ENCODE measurements at places on chromosomes 16 and 17.
A peak's percentile ranks its signal among the peaks of the same experiment; 100 is the strongest.

DNA sequence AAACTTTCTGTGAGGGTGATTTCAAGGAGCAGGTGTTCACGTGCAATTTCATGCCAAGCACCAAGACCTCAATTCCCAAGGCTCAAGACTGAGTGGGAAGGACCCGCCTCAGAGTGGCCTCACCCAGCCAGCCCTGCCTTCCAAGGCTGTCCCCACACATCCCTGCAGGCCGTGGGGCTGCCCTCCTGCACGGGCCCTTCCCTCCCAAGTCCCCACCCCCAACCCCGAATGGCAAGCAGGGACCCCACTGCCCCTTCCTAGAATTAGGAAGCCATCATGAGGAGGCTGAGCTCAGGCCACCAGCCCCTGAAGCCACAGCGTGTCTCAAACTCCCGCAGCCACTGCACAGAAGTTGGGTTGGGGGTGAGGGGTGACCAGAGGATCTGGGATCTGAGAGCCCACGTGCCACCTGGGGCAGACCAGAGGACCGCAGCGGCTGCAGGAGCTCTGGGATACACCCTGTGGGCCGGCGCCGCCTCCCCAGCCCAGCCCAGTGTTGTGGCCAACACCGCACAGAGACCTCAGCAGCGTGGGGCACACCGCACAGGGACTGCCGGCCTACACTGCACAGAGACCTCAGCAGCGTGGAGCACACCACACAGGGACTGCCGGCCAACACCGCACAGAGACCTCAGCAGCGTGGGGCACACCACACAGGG lies 20.7 kb downstream of the GNPTG start:
- DNase-seq = no peak

GRCh38 chr16:77739559-77739892 lies 17.2 kb downstream of the NUDT7 start:
- no peak for DNase-seq

- no peak for DNase-seq
Observed at GRCh38 chr17:39009581-39010001, 42.4 kb upstream of the FBXO47 start.

DNA sequence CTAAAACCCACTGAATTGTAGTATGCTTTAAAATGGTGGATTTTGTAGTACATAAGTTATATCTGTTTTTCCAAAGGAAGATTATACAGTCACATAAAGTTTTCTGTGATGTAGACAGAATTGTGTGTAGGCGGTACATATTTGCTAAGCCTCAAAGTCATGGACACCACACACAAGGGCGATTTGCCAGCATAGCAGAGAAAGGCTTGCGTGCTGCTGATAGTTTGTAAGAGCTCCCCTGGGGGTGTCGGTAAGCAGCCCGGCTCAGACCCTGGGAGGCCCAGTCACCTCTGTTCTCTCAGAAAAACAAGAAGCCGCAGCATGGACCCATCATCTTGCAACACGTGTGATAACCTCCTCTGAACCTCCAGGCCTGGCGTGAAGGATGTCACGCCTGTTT lies 38.3 kb upstream of the AKTIP start:
- no peak for DNase-seq

- DNase-seq = no peak
Observed at GRCh38 chr17:47704116-47704515, 10.2 kb downstream of the TBKBP1 start.

- no peak for DNase-seq
Observed at GRCh38 chr17:72797142-72797541, 295.3 kb downstream of the SLC39A11 start.

DNA sequence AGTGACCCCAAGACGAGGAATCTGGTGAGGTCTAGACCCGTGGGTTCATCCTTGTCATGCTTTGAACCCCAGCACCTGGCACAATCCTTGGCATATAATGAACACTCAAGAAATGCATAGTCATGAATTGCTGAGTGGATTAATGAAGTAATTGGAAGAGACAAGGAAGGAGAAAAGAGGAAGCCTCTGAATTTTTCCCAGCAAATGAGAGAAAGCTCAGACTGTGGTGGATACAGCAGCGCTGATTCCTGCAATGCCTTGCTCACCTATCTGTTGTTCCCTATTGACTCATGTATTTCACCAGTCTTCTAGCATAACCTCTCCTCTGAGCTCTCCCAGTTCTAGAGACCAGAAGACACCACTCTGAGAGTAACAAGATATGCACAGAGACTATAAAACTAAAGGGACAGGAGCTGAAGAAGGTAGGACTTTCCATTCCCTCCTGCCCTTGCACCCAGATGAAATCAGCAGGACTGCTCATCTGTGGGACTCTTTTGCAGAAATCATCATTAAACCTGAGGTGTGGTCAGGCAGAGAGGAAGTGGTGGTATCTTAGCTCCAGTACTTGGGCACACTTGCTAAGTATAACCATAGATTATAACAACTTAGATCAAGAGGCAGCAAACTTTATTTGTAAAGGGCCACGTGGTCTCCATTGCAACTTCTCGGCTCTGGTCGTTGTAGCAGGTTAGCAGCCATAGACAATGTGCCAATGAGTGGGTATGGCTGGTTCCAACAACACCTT lies 102.8 kb downstream of the MAF start:
- DNase-seq = no peak

GRCh38 chr17:50834429-50835300 lies 721 bp upstream of the WFIKKN2 start:
- no peak for DNase-seq

- DNase-seq = no peak
Observed at GRCh38 chr16:72959301-72959996, 88.5 kb downstream of the ZFHX3 start.

DNA sequence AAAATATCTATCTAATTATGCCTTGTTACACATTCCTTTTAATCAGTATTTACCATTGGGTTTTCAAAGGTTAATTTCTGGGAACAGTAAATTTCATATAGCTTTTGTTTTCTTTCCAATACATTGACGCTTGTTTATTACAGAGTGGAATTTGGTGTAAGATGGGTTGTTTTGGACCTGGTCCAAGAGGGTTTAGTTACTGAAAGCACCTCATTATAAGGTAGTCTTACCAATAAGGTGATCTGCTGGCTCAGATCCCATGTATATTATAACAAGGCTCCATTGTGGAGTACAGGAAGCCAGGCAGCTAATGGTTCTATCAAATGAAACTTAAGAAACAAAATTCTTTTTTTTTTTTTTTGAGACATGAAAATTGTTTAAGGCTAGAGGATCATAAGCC lies 87.3 kb upstream of the NACA2 start:
- DNase-seq = no peak

GRCh38 chr16:80114699-80115098 lies 426.1 kb upstream of the DYNLRB2 start:
- no peak for DNase-seq

GRCh38 chr17:64123114-64123513 lies 6.8 kb downstream of the ERN1 start:
- no peak for DNase-seq

- no peak for DNase-seq
Observed at GRCh38 chr17:66416207-66416940, 114.0 kb downstream of the PRKCA start.

- no peak for DNase-seq
Observed at GRCh38 chr16:13056607-13057006, 155.2 kb downstream of the SHISA9 start.

DNA sequence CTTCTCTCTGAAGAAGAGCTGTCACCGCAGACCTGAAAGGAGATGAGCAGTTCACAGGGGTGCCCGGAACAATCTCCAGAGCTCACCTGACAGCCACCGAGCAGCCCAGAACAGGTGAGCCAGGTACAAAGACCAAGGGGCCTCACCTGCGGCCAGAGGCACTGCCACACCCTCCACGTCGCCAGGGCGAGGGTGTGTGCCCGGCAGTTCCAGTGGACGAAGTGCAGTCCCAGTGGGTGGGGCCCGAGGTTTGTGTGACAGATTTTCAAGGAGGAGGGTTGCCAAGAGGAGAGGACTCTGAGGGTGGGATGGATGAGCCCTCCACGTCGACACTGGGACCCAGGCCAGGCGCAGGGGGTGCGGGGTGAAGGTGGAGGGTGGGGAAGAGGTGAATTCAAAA lies 61.7 kb downstream of the SMPD3 start:
- DNase-seq = no peak

DNA sequence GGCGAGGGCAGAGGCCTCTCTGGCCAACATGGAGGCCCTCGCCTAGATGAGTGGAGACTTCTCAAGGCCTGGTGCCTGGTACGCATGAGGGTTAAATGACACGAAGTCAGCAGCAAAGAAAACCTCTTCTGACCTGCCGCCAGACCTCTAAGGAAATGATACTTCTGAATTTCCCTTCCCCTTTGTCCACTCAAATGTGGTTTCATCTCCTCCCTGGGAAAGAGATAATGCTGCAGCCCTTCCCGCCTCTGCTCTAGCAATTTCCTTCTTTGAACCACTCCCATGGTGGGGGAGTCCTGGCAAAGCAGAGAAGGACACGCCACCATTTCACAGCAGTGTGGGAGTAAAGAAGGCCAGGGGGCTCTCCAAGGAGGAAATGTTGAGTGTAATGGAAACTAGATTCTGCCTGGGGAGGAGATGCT lies 65.7 kb upstream of the BCAR1 start:
- DNase-seq = no peak

DNA sequence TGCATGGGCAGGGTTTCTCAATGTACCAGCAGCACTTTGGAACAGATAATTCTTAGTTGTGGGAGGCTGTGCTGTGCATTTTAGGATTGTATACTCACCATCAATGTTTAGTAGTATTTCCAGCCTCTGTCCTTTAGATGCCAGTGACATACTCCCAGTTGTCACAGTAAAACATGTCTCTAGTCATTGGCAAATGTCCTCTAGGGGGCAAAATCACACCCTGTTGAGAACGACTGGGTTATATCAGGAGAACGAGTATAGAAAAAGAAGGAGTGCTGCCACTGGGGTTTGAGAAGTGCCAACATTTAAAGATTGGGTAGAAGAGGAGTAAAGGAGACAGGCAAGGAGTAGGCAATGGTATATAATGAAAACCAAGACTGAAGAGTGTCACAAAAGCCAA lies 37.9 kb upstream of the SMIM36 start:
- DNase-seq = no peak

DNA sequence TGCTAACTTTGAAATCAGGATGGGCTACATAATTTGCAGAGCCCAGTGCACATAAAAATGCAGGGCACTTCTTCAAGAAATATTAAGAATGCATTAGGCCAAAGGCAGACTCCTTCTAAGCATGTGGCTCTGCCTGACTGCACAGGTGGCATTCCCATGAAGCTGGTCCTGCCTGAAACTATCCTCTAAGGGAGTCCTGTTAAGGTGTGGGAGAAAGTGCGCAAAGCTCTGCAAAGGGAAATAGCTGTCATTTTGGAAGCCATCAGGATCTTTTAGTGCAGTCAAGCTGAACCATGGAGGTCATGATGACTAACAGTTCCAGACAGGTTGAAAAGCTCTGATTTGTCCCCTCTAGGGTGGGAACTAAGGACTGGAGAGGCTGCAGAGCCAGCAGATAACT lies 41.9 kb upstream of the CRHR1 start:
- DNase-seq = no peak

- DNase-seq = peak; percentile 27
Observed at GRCh38 chr17:77516902-77517301, 376.1 kb downstream of the SEC14L1 start.

DNA sequence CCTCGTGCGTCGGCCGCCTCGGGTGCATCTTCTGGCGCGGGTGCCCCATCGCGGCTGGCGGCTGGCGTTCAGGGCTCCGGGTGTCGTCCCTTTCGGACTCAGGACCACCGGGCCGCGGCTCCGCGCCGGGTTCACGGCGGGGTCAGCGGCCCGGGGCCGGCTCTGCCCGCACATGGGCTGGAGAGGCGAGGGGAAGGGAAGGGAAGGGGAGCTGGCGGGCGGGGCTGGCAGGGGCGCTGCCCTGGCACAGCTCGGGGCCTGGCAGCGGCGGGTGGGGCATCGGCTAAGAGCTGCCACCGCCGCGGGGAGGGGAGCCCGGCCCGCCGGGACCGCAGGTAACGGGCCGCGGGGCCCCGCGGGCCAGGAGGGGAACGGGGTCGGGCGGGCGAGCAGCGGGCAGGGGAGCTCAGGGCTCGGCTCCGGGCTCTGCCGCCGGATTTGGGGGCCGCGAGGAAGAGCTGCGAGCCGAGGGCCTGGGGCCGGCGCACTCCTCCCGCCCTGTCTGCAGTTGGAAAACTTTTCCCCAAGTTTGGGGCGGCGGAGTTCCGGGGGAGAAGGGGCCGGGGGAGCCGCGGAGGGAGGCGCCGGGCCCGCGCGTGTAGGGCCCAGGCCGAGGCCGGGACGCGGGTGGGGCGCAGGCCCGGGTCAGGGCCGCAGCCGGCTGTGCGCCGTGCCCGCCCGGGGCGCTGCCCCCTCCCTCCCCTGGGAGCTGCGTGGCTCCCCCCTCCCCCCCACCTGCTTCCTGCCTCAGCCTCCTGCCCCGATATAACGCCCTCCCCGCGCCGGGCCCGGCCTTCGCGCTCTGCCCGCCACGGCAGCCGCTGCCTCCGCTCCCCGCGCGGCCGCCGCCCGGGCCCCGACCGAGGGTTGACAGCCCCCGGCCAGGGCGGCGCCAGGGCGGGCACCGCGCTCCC lies 646 bp downstream of the HIC1 start:
- peak; percentile 19 for DNase-seq

GRCh38 chr17:79702034-79702433 lies 28.7 kb upstream of the ENPP7 start:
- DNase-seq = no peak

DNA sequence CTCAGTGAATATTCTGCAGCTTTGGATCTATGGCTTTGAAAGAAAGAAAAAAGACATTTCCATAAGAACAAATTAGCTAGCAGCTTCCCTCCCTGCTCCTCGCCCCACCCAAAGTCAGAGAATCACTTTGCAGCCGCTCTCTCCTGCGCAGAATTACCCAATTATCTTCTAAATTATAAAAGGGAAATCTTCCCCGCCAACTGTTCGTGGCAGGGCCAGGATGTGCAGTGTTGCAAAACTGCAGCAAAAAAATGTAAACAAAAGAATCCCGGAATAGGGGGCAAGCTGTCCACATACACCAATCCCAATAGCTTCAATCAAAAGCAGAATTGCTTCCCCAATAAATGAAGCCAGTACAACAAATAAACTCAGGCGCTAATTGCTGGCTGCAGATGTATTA lies 510.6 kb downstream of the RBFOX1 start:
- no peak for DNase-seq
